ENCODE measurements at places on chromosomes 2 and 18.

- DNase-seq = no peak
Observed at GRCh38 chr2:26299471-26300101, 46.4 kb upstream of the SELENOI start.

DNA sequence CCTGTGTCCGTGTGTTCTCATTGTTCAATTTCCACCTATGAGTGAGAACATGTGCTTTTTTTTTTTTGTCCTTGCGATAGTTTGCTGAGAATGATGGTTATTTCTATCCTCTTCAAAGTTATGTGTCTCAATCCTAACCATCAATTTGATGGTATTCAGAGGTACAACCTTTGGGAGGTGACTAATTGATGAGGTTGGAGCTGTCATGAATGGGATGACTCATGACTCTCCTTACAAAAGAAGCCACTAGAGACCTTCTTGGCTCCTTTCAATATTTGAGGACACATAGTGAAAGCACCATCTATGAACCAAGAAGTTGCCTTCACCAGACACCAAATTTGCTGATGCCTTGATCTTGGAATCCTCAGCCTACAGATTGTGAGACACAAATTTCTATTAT, 677.1 kb upstream of the DDX18 start:
- DNase-seq = no peak

DNA sequence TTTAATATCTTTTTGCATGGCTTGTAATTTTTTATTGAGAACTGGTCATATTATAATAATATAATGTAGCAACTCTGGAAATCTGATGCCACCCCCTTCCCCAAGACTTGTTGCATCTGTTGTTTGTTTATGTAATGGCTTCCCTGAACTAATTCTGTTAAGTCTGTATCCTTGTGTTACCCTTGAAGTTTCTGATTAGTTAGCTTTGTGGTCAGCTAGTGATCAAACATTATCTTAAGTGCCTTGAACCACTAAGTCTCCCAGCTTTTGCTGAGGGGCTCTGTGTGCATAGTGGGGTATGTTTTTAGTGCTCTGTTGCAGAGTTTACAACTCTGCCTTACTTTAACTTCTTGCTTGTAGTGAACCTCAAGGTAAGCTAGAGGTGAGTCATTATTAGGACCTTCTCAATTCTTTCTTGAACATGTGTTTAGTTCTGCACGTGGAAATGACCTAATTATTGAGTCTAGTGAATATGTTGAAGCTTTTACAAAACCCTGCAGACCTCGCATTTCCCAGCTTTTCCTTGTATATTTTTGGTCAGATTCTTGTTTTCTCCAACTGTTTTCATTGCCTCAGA, 24.8 kb downstream of the SMCHD1 start:
- DNase-seq = no peak

- DNase-seq = no peak
Observed at GRCh38 chr2:225013425-225014365, 28.6 kb downstream of the DOCK10 start.

GRCh38 chr2:131349021-131349420, 14.9 kb downstream of the RAB6D start:
- no peak for DNase-seq

- DNase-seq = no peak
Observed at GRCh38 chr18:32760391-32760790, 12.4 kb downstream of the KLHL14 start.

- peak; percentile 64 for DNase-seq
Observed at GRCh38 chr2:98134172-98135005, 47.4 kb downstream of the VWA3B start.

- DNase-seq = no peak
Observed at GRCh38 chr18:57904535-57904934, 101.4 kb upstream of the ATP8B1 start.

- no peak for DNase-seq
Observed at GRCh38 chr2:230865307-230865765, 594 bp downstream of the ITM2C start.

DNA sequence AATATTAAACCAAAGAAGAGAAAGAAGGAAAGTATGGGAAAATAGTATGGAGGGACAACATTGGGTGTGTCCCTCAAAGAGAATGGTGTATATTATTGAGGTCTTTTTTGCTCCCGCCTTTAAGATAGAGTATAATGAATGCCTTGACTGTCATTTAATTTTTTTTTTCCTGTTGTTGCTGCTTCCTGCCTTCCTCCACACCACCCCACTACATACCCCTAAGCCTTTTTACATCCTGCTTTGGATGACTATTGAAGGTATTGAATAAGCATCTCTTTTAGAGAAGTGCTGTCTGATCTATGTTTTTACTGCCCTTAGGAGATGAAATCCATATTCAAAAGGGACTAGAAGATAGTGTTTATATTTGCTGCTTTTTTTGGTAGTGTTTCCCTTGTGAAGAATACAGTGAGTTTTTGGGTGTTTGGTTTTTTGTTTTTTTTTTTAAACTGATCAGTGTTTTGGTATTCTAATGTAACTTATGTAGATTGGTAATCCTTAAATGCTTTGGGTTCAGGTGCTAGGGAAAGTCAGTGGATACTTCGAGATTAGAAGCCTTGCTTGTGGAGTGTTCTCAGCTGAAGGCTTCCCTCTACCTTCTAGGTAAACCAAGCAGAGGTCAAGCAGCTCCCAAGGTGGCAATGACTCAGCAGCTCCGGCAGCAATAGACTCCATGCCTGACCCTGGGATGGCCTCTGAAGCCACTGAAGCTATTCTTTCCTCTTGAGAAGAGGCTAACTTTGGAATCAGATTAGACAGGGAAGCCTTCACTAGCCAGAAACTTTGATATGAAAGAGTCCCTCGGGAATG, 5.0 kb downstream of the FZD7 start:
- no peak for DNase-seq

GRCh38 chr2:29459445-29460179, 344.4 kb downstream of the CLIP4 start:
- DNase-seq = no peak

DNA sequence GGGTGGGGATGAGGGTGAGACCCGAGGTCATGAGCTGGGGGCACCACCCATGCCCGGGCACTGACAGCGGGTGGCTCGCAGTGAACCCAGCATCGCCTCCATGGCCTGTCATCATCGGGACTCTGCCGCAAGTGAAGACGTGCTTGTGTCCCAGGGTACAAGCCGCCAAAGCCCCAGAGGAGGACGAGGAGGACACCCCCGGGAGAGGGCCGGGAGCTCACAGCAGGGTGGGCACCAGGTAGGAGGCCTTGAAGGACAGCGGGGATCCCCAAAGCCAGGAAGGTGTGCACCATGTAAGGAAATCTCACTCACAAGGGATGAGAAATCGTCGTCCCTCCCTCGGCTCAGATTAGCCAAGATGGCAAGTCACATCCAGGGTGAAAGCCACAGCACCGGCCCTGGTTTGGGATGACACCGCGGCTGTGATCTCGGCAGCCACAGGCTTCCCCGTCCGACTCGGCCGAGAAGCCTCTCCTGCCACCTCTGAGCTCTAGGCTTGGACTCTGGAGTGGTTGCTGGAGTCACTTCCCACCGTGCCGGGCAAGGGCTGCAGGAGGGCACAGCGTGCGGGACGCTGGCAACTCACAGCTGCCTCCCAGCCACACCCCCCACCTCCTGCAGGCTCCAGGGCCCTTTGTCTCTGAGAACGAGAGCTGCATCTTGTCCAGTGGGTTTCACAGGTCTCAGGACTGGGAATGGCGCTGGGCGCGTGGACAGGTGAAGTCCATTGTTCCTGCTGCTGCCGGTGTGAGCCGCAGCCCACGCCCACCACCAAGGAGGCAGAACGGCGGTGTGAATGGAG, 81.6 kb upstream of the CTDP1 start:
- no peak for DNase-seq

DNA sequence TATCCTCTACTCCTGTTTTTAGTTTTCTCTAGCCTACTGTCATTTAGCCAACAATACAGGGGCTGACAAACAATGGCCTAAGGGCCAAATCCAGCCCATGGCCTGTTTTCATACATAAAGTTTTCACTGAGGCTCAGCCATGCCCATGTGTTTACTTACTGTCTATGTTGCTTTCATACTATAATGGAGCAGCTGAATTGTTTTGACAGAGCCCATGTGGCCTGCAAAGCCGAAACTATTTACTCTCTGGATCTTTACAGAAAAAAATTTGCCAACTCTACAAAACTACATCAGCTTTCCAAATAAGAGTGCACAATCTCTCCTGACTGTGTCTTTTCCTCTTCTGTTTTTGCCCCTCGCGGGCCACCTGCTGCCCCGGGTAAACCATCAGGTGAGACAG, 24.0 kb downstream of the LGALSL start:
- no peak for DNase-seq

- no peak for DNase-seq
Observed at GRCh38 chr2:121485039-121485438, 45.6 kb upstream of the RNU4ATAC start.

DNA sequence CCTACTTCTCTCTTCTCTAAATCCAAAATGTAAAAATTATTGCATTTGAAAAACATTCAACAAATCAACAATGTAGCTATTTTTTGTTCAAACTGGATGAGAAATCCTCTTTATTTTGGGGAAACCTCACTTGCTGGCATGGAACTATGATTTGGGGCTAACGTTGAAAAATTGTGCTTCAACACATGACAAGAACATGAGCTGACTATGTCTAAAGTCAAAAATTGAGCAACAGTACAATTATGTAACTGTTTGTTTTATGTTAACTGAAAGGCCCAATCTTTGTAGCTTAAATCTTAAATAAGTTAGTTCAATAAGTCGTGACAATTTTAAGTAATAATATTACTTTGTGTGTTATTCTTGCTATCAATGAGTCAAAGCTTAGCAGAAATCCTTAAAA, 67.3 kb downstream of the TMEFF2 start:
- DNase-seq = no peak

DNA sequence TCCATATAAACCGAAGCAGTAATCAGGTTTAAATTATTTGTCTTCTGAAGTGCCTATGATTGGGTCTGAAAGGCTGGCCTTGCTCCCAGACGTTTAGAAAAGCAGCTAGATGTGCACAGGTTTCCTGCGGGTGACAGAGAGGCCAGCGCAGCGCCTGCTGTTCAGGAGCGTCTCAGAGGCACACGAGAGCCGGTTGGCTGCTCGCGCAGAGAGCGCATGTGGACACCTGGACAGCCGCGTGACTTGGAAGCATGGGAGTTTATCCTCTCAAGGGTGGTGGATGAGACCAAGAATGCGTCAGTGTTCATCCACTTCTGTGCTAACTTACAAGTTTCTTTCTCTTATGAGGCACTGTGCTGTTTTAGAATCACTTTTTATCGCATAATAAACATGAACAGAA, 303.7 kb downstream of the PTGR3 start:
- DNase-seq = no peak

GRCh38 chr2:232088771-232089170, 127.3 kb downstream of the DIS3L2 start:
- no peak for DNase-seq

DNA sequence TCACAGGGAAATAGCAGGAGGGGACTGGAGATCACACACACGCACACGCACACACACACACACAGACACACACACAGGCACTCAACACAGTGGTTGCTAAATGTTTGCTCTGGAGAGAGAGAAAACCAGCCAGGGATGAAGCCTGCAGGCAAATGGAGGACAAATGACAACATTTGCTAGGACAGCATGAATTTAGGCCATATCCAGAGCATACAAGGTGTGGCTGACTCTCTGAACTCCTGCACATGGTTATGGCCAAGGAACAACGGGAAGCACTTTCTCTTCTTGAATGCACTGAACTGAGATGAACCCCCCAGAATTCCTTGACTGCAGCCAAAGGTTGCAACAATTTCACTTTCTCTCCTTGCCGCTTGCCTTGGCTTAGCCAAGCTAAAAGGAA, 230.0 kb upstream of the RASGRP3 start:
- no peak for DNase-seq

DNA sequence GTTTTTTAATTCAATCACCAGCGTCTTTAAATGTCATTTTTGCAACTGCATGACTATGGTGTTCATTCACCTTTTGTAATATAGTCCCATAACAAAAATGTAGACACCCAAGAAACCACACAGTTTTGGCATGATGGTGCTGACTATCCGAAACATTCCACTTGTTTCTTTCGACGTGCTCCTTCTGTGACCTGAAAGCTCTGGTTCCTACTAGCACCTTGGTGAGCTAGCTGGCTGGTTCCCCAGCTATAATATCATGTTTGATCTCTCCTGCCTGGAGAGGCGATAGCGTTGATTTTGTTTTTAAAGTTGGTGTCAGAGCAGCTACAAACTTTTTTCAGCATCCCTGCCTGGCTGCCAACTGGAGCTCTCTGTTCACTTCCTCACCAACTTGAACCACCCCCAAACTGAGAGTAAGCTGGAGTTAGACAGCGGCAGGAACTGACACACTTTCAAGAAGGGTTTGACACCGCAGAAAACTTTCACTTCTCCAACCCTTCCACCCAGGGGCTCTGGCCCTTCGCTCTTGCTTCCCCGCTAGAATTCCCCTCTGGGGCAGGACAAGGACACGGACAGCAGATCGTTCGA, 1.1 kb downstream of the ATAD2B start:
- DNase-seq = no peak

DNA sequence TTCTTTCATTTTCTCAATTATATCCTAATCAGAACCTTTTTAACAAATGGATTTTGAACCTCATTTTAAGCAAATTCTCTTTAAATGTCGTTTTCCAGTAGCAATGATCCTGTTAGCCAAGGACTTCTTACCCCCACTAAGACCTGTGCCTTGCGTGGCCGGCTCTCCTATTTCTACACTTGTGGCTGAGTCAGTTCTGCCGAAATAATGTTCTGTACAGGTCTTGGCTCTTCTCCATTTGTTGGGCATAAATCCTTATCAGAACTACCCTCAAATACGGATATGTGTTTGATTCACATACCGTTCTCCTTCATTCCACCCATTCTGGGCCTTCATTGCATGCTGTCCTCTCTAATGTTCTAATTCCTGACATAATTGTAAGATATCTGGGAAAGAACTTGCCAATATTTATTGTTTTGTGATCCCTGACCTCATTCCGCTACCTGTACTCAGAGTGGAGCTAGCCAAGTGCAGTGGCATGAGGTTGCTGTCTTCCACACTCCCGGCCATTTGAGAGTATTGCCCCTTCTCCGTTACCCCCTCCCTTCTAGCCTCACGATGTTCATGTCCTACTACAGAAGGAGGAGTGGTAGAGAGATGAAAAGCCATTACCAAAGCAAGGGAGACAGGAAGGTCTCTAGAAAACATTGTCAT, 78.7 kb downstream of the MYOM1 start:
- DNase-seq = no peak

GRCh38 chr2:20797096-20797495, 25.8 kb downstream of the LDAH start:
- no peak for DNase-seq

DNA sequence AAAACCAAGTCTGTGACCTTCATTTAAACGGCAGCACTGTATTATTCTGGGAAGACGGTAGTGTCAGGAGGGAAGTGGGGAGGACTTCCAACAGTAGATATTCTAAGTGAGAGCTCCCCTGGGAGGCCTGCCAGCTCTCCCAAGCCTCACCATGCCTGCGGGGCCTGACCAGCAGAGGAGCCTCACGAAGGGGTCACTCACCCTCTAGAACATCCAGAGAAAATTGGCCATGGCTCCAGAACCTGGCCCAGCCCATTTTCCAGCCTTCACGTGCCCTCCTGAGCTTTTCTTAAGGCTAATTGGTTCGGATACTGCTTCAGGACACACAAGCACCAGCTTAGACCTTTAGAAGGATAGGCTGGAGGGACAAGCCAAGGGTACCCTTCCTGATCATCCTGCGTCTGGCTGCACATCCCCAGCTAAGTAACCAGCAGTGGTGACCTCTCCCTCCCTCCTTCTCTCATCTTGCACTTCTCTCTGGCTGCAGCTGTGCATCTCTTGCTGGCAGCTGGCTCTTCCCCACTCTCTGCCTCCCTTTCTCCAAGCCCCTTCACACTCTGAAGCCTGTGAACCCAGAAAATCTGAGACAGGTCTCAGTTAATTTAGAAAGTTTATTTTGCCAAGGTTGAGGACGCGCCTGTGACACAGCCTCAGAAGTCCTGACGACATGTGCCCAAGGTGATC, 120.1 kb upstream of the PKDCC start:
- DNase-seq = no peak

Measured in ascending aorta (tissue), 2 donors.